GM03348 (cell line): ENCODE measurements at places on chromosomes 12 and 14.

- DNase-seq: no peak
Measured at GRCh38 chr14:82657186-82657675, 1123.6 kb upstream of the SEL1L start.

GRCh38 chr14:68785534-68786490 is 7.1 kb downstream of the ZFP36L1 start:
- peak; percentile 56 for DNase-seq

DNA sequence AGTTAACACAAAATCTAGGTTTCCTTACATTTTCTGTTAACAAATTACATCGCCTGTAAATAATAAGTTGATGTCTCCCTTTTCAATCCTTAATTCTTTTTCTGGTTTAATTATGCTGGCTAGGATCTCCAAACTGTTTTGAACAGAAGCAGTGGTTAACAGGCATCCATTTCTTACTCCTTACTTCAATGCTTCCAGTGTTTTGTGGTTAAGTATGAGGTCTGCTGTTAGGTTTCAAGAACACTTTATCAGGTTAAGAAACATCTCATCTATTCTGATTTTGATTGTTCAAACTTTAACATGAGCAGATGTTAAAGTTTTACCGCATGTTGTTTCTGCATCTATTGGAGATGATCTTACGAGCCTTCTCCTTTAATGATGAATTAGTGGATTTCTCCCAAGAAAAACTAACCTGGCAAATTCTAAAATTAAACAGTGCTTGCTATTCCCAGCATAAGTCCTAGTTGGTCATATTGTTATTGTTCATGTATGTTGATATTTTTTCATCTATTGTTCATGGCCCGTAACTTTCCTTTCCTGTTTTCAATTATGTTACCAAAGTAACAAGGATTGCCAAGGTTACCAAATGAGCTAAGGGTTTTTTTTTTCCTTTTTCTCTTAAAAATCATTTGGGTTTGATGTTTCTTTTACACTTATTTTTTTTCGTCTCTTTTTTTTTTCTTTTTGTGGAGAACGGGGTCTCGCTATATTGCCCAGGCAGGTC is 33.4 kb downstream of the POLE start:
- DNase-seq: no peak

- peak; percentile 38 for DNase-seq
Measured at GRCh38 chr14:90677484-90678050, 138.7 kb downstream of the TTC7B start.

- DNase-seq: no peak
Measured at GRCh38 chr14:22597771-22598098, 365 bp upstream of the ABHD4 start.

DNA sequence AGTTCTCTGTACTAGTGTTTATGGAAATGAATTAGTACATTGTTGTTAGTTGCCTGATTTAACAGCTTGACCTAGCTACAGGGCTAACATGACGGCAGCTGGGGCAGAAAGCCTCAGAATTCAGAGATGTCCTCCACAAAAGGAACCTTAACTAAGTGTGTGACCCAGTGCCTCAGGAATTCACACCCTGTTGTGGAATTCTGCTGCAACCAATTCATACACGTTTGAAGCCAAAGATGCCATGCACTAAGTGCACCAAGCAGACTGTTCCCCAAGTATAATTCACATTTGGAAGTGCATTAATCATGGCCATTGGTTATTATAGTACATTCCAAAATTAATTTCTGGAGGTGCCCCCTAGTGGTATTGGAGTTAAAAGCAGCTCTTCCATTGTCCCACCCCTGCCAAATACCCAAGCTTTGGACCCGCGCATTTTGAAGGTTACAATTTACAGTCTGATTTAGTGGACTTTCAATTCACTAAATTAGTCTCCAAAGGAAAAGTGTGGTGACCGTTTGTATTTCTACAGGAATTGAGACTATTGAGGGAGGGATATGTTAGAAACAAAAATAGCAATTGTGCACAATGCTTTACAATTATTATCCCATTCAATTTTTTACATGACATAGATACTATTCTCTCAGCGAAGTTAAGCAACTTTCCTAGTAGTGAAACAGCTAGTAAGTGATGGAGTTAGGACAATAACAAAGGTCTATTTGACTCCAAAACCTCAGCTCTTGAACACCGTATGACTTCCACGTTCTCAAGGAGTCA is 85.9 kb downstream of the PAX9 start:
- DNase-seq: peak; percentile 24

DNA sequence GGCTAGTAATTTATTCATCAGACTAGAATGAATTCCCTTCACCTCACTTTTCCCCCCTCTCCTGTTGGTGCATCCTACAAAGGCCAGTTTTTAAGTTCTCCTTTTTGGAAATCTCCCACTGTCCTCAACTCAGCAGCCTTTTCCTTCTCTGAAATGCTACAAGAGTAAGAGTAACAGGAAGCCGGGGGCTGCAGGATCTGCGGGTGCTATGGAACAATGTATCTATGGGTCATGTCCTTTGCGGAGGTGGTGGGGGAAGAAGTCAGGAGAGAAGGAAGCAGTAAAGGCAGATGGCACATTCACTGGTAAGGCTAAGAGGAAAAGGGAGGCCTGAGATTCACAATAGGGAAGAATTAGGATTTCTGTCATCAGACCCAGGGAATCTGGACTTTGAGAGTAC is 22.2 kb upstream of the TESC start:
- no peak for DNase-seq

GRCh38 chr12:30836656-30837445 is 82.1 kb upstream of the CAPRIN2 start:
- no peak for DNase-seq

GRCh38 chr12:79652521-79652920 is 38.2 kb downstream of the PAWR start:
- DNase-seq: no peak

GRCh38 chr14:74531467-74531866 is 37.9 kb downstream of the ISCA2 start:
- peak; percentile 63 for DNase-seq

- no peak for DNase-seq
Measured at GRCh38 chr14:54299410-54300363, 97.1 kb upstream of the CDKN3 start.

- no peak for DNase-seq
Measured at GRCh38 chr14:25848601-25849000, 749.2 kb downstream of the NOVA1 start.

DNA sequence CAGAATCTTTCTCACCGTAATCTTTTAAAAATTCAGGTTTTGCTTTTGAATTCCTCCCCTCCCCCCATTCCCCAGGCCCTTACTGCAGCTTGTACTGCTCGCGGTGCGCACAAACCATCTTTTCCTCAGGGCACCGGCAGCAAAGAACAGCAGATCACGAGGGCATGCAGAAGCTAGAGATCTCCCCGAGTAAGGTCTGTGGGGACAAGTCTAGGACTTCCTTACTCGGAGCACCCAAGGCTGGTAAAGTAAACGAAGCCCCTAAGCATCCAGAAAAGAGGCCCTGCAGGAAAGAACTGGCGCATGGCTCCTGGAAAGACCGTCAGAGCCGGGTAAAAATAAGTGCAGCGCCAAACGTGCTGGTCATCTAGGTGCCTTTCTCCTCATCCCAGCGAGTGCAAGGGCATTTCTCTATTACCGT is 727 bp downstream of the LDHB start:
- DNase-seq: peak; percentile 51

- DNase-seq: peak; percentile 21
Measured at GRCh38 chr12:121144416-121144914, 11.8 kb downstream of the P2RX7 start.

- DNase-seq: no peak
Measured at GRCh38 chr12:113978080-113978479, 12.0 kb upstream of the RBM19 start.

GRCh38 chr14:28704153-28704552 is 62.4 kb upstream of the FOXG1 start:
- DNase-seq: no peak

GRCh38 chr12:92136965-92137721 is 8.5 kb downstream of the BTG1 start:
- peak; percentile 64 for DNase-seq

DNA sequence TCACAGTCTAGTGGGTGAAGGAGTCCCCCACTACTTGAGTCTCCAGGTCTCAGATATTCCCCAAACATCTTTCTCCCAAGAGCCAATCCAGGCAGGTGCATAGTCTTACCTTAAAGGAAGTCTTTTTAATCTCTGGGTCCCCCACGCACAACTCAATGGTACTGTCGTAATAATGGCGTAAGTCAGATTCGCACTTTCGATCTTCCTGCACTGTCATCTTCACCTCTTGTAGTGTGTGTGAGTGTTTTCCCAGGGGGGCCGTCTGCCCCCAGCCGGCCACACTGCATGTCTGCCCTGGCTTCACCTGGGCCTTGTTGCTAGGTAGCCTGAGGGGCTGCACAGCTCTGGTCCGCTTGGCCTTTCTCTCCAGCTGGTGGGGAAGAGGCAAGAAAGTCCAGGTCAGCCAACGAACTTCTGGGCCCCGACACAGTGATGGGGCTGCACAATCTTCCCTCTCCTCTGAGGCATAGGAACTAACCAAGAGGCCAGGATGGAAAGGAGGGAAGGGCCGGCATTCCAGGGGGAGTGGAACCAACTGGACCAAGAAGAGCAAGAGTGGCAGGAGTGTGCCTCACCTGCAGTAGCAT is 2.1 kb downstream of the GZMB start:
- no peak for DNase-seq

DNA sequence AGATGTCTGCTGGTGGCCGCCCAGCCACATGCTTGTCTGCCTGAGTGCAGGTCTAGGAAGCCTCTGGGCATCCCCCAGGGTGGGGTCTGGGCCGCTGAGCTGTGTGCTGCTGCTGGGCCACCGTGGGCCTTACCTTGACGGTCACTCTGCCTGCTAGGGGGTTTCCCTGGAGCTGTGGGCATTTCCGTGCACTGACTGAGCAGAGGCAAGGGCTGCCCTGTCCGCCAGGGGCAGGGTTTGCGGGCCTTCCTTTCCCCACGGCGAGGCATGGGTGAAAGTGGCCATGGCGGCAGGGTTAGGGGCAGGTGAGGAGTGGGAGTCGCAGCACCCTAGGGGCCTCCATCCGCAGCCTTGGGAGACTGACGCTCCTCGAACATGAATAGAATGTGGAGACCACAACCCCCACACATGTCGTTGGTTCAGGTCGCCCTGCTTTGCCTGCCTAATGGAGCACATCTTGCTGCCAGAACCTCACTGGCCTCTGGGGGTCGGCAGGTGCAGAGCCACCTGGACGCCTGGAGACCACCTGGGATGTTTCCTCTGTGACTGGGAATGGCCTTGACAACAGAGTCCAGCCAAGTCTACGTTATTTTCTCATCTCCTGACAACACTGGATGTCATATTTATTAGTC is 2.5 kb downstream of the ZBTB42 start:
- DNase-seq: no peak

DNA sequence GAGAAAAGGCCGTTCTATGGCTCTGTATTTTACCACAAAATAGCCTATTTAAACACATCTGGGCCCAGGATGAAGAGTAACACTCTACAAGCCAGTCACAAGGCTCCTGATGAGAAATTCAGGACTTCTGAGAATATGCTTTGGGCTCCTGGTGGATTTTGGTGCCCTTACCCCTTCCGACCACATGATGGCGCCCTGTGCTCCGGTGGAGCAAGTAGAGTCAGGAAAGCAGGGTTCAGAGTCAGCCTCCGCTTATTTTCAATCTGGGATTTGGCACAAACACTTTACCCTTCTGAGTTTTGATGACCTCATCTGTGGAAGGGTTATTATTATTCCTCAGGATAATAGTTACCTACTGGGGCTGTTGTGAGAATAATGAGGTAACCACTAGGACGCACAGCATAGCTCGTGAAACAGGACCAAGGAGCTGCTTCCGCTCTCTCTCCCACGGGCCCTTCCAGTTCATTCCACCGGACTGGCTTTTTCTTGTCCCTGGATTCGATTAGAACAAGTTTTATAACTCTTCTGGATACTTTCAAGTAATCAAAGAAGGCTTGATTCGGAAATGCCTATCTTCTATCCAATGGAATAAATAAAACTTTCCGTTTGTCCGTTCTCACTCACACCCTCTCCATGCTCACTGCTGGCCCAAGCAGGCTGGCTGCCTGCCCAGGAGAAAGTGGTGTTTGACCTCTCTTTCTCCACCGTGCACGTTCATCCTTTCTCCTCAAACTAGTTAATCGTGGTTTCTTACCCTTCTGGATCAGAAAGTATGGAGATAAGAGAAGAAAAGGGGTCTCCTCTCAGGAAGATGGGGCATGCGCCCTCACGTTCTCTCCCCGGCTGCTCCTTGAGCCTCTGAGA is 104.6 kb downstream of the GALC start:
- peak; percentile 37 for DNase-seq

GRCh38 chr14:94175011-94175745 is 1.1 kb downstream of the PPP4R4 start:
- DNase-seq: peak; percentile 10

DNA sequence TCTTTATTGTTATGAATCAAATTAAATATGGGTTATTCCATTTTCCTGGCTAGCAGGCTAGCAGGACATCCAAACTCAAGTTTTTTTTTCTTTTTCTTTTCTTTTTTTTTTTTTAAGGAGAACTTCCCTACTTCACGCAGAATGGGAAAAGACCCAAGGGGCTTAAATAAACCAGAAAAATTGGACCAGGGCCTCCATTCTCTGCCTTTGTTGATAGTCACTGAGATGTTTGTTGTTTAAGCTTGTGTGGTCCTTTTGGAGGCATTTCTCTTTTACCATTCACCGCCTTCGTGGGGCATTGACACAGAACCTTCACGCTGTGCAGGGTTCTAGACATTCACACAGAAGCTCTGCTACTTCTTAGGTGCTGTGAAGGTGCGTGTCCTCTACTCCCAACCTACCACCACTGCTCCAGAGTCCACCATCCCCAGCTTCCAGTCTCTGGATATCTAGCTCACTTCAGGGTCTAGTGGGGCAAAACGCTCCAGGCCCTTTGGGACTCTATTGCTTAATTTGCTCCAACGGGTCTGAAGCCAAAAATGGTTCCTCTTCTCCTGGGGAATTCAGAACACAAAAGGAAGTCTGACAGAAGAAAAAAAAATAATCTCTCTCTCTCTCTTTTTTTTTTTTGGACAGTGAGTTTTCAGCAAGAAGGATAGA is 301.3 kb downstream of the AEBP2 start:
- DNase-seq: no peak

- DNase-seq: peak; percentile 50
Measured at GRCh38 chr14:23365732-23366425, 907 bp upstream of the EFS start.

DNA sequence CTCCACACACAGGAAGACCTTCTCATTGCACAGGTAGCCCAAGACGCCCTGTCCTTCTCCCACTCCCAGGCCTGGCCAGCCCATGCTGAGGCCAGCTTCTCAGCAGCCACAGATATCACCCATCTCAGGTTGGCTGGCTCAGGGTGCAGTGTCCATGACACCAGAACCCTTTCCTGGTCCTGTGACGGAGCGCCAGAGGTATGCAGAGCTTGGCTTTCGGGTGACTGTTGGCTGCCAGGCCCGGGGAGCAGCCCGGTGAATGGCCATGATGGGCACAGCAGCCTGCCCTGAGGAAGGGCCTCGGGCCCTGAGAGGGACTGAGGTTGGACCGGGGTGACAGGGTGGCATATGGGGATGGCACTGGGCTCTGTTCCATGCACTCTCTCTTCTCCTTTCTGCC is 173.4 kb downstream of the TSPAN9 start:
- DNase-seq: no peak

DNA sequence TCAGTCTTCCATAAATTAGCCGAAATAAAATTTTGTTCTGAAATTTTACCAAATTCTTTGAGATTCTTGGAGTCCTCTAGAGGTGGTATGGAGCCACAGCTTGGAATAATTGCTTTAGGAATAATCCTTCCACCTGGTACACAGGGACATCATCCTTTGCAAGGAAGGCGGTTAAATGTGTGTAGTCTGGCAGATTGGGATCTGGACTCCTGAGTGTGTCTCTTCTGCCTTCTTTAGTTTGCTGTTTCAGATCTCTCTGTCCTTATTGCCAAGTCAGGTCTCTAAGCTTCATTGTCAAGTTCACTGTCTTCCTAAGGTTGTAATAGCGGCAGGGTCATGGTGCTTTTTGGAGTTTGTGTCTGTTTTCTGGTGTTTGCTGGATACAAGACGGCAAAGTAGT is 393.9 kb upstream of the RGS6 start:
- no peak for DNase-seq
